HepG2 (cell line): ENCODE measurements at places on chromosomes 12 and 14.
A peak's percentile ranks its signal among the peaks of the same experiment; 100 is the strongest.

DNA sequence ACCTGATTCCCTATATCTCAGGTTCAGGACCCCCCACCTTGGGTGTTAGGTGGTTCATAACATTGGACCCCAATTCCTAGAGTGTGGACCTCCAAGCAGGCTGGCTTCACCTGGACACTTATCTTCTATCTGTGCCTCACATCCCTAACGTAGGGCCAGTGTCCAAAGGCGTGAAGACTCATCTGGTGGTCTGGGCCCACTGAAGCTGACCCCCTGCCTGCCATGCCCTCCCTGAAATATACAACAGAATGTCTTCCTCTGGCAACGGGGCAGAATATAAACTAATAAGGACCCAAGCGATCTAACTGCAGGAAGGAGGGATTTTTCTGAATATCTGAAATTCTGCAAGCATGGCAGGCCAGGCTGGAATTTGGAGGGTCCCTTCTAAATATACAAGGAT lies 5.6 kb downstream of the HOXC13 start:
- no peak overlapping the region for H3K4me3 ChIP-seq
- no peak overlapping the region for H3K27ac ChIP-seq

DNA sequence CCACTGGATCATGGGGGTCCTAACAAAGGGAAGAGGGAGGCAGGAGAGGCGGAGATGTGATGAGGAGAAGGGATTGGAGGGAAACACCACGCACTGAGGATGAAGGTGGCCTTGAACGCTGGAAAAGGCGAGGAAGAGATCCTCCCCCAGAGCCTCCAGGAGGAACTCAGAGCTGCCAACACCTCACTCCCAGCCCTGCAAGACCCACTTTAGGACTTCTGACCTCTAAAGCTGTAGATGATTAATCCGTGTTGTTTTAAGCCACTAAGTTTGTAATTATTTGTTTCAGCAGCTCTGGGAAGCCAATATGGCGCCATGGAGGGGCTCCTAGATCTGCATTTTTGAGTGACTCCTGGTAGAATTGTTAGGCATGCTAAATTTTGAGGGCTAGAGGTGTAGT lies 74.6 kb upstream of the CEP83 start:
- H3K4me1 ChIP-seq: peaks cover 40% of the 10 kb centered on the region
- no peak overlapping the region for H3K27ac ChIP-seq
- no peaks in the 10 kb centered on the region for H3K36me3 ChIP-seq
- H3K27me3 ChIP-seq: no peaks in the 10 kb centered on the region
- peak overlapping the region; percentile 44; the same call in 1 of the 2 replicates for H3K4me3 ChIP-seq

DNA sequence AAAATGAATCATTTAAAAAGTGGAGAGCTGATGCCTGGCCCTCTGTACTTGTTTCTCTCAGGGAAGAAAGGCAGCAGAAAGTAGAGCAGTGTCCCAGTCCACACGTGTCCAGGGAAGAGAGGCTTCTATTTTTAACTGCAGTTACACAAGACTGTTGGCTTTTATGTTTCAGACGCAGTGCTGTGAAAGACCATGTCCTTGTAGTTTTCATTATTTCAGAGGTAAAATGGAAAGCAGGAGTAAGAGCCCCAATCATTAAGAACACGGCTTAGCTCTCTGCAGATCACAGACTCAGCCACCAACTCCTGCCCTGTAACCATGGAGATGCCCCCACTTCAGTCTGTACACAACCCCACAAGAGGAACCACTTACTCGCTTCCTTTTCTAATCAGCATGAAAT lies 336.3 kb downstream of the DAD1 start:
- no peak overlapping the region for H3K27ac ChIP-seq
- no peak overlapping the region for H3K4me3 ChIP-seq
- no peaks in the 10 kb centered on the region for H3K4me1 ChIP-seq
- no peaks in the 10 kb centered on the region for H3K36me3 ChIP-seq
- H3K27me3 ChIP-seq: peaks cover 6% of the 10 kb centered on the region; the same call in 1 of the 3 replicates

- no peak overlapping the region for H3K4me3 ChIP-seq
- H3K27me3 ChIP-seq: no peaks in the 10 kb centered on the region
- no peaks in the 10 kb centered on the region for H3K36me3 ChIP-seq
- H3K4me1 ChIP-seq: peaks cover 24% of the 10 kb centered on the region
- H3K27ac ChIP-seq: no peak overlapping the region
Measured at GRCh38 chr12:121866331-121866730, 7.7 kb upstream of the HPD start.

DNA sequence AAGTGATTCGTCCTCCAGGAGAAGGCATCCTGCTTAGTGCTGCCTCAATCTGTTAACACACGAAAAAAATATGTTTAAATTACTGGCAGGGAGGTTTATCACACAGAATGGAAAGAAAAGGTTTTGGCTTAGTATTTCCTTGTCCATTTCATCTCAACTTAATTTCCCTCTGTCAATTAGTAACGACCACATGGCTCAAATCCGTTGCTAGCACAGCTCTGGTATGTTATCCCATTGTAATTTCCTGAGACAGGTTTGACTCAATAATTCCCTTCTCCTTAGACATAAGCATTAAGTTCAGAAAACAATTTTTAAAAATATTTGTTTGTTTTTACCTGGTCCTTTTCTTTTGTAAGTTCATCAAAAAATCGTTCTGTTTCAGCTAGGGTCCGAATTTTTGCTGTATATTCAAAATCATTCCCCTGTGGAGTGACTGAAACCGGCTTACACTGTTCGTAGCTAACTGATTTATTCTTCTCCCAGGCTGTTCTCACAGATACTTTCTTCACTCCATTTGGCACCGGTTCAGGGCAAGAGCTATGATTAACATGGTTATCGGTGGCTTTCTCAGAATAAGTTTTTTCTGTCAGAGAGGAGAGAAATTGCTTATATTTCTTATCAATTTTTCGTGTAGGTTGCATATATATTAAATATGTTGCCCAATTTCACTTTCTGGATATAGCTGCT lies 10.1 kb upstream of the PITPNM2 start:
- no peak overlapping the region for H3K27ac ChIP-seq
- H3K27me3 ChIP-seq: no peaks in the 10 kb centered on the region
- peaks cover 51% of the 10 kb centered on the region for H3K36me3 ChIP-seq
- no peak overlapping the region for H3K4me3 ChIP-seq
- no peak for DNase-seq
- H3K4me1 ChIP-seq: peaks cover 15% of the 10 kb centered on the region

DNA sequence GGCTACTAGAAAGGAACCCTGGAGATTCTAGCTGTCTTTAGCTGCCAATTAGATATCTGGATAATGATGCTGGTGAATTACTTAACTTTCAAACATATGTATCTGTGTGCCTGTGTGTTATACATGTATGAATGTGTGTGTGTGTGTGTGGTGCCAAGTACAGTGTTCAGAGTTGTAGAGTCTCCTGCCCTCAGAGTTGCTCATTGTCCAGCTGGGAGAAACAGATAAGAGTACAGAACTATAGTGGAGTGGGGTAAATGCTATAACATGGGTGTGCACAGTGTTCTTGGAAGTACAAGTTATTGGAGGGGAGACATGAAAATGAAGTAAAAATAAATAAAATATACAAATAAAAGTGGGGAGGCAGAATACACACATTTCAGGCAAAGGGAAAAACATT lies 23.6 kb upstream of the ADAM20 start:
- no peaks in the 10 kb centered on the region for H3K4me1 ChIP-seq
- no peak for DNase-seq
- peaks cover 3% of the 10 kb centered on the region for H3K36me3 ChIP-seq
- no peaks in the 10 kb centered on the region for H3K27me3 ChIP-seq

DNA sequence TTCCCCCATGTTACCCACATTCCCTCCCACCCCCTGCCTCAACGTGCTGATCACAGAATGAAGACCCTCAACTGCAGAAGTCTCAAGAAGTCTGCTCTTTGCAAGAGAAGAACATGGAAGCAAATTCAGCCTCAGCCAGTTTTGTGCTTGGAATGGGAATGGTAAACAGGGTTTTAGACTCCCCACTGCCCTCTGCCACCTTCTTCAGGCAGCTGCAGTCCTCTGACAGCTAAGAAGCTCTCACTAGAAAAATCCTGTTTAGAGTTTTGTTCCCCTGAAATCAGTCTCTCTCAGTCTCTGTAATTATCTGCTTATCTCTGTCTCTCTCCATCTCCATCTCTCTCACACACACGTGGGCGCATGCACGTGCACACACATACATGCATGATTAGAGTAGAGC lies 85.4 kb downstream of the CRACR2A start:
- no peak for DNase-seq
- H3K4me3 ChIP-seq: no peak overlapping the region
- no peak overlapping the region for H3K27ac ChIP-seq
- no peaks in the 10 kb centered on the region for H3K4me1 ChIP-seq
- no peaks in the 10 kb centered on the region for H3K36me3 ChIP-seq

GRCh38 chr12:128288357-128288756 lies 21.4 kb downstream of the TMEM132C start:
- H3K27me3 ChIP-seq: no peaks in the 10 kb centered on the region
- H3K4me1 ChIP-seq: no peaks in the 10 kb centered on the region
- H3K36me3 ChIP-seq: no peaks in the 10 kb centered on the region
- no peak overlapping the region for H3K4me3 ChIP-seq

- peak overlapping the region; percentile 71 for H3K4me3 ChIP-seq
- no peaks in the 10 kb centered on the region for H3K27me3 ChIP-seq
- H3K27ac ChIP-seq: no peak overlapping the region
- peaks cover 60% of the 10 kb centered on the region for H3K4me1 ChIP-seq
- H3K36me3 ChIP-seq: peaks cover 23% of the 10 kb centered on the region
- no peak for DNase-seq
Measured at GRCh38 chr12:56358836-56359532, 923 bp downstream of the STAT2 start.

DNA sequence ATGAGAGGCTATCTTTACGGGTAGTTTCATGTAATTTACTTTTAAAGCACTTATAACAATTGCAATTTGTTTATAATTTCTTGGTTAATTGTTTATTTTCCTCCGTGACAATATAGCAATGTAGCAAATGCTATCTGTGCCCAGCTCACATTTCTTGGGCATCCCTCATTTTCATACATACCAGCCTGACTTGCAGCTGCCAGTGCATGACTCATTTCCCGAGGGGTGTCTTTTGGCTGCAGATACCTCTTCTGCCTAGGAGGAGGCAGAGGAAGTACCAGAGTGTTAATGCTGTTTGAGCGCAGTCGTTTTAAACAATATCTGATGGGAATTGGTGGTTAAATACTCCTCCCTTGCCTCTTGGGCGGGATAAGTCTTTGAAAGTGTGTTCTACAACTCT lies 104.2 kb upstream of the ABCD2 start:
- no peaks in the 10 kb centered on the region for H3K27me3 ChIP-seq
- H3K27ac ChIP-seq: no peak overlapping the region
- no peak overlapping the region for H3K4me3 ChIP-seq

- no peak overlapping the region for H3K4me3 ChIP-seq
- H3K4me1 ChIP-seq: no peaks in the 10 kb centered on the region
- no peaks in the 10 kb centered on the region for H3K36me3 ChIP-seq
- no peak for DNase-seq
Measured at GRCh38 chr14:61346221-61346620, 24.8 kb downstream of the PRKCH start.

DNA sequence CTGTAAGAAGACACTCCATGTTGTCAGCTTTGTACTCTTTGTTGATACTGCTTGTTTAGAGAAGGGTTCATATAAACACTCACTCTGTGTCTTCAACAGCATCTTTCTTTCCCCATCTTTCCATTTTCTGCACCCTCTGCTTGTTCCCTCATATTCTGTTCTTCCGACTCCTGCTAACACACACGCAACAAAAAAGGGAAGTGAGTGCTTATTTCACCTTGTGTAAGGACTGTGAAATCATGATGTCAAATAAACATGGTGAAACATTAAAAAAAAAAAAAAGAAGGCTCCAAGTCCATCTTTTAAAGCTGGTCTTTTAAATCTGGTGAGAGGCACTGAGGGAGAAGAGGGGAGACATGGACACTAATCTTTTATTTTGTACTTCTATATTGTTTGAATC lies 145.4 kb downstream of the RPAP3 start:
- no peaks in the 10 kb centered on the region for H3K4me1 ChIP-seq
- H3K36me3 ChIP-seq: no peaks in the 10 kb centered on the region
- no peak for DNase-seq

DNA sequence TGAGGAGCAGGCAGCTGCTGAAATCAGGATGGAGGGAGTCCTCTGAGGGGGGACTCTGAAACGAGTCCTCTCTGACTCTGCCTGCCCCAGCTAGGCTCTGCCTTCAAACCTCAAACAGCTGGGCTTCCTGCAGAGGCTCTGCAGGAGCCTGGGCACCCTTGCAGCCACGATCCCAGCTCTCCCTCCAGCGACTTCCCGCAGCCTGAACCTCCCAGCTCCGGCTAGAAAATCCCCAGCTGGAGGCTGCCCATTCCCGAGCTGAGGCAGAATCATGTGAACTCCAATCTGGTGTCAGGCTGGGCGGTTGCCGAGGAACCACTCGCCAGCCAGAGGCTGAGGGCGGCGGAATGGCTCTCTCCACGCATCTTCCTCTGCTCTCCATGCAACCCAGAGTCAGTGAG lies at the start of gene GPR68:
Gene GPR68 (minus strand): TSS at position 204 of the 401 bp plus-strand sequence. CDS start 9,654 bp downstream, outside the sequence.
- no peaks in the 10 kb centered on the region for H3K36me3 ChIP-seq
- H3K27me3 ChIP-seq: peaks cover 16% of the 10 kb centered on the region; the same call in 2 of the 3 replicates
- H3K4me1 ChIP-seq: peaks cover under 1% of the 10 kb centered on the region; the same call in 1 of the 2 replicates
